NCI-H2171 treated with DMSO at 0.1 percent for 48 hours (cell line): ENCODE measurements at places on chromosomes 16 and 17.

- no peak for DNase-seq
Measured at GRCh38 chr16:30566531-30566930, 5.0 kb downstream of the ZNF688 start.

GRCh38 chr17:75828076-75828400 lies 16.2 kb downstream of the UNC13D start:
- DNase-seq = peak; percentile 69

DNA sequence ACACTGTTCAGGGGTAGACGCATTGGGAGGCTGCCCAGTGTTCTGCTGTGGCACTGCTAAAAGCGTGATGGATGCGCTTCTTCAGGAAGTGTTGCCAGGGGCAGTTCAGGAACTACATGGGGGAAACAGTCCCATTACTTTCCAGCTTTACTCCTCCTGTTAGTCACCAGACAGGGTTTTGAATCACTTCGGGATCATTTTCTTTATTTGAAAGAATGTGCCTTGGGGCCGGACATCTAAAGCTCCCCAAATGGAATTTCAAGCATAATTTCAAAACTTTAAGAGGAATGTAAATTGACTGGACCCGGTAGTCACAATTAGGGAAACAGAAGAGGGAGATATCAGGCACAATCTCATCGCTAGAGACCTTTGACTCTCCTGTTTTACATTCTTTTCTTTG lies 1.3 kb upstream of the KRTAP2-1 start:
- no peak for DNase-seq

DNA sequence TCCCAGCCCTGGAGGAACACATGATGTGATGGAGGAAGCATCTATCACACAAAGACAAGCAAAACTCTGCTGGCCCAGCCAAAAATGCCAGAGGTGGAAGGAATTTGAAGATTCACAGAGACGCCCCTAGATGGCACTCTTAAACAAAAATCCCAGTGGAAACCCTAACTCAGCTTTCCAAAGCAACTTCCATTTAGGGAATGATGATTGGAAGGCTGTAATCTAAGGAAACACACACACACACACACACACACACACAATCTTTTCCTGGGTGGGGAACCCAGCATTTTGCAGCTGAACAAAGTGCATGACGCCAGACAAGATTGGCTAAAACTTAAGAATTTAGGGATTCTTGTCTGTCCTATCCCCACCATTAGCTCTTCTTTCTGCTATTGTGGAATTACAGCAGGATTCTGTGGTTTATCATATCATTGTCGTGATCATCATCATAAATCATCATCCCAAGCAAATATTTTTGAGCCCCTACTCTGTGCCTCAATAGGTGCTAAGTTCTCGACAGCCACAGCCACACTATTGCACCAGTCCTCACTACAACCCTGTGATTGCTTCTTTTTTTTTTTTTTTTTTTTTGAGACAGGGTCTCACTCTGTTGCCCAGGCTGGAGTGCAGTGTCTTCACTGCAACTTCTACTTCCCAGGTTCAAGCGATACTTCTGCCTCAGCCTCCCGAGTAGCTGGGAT lies 1.6 kb upstream of the LDAF1 start:
- DNase-seq = peak; percentile 60

DNA sequence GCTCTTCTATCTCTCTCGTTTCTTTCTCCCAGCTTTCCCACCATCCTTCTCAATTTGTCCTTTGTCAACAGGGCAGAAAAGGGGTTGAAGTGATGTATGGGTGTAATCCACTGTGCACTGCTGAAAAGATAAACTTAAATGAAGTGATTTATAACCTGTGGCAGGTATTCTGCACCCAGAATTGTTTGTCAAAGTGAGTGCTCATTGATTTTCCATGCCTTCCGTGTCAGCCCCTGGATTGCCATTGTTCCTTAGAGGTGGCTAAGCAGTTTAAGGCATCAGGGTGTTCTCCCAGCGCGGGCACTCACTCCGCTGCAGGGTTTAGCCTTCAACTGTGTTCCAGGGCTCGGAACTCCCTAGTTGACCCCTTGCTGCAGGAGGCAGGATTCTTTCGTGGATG lies 82.9 kb downstream of the PITPNC1 start:
- no peak for DNase-seq

DNA sequence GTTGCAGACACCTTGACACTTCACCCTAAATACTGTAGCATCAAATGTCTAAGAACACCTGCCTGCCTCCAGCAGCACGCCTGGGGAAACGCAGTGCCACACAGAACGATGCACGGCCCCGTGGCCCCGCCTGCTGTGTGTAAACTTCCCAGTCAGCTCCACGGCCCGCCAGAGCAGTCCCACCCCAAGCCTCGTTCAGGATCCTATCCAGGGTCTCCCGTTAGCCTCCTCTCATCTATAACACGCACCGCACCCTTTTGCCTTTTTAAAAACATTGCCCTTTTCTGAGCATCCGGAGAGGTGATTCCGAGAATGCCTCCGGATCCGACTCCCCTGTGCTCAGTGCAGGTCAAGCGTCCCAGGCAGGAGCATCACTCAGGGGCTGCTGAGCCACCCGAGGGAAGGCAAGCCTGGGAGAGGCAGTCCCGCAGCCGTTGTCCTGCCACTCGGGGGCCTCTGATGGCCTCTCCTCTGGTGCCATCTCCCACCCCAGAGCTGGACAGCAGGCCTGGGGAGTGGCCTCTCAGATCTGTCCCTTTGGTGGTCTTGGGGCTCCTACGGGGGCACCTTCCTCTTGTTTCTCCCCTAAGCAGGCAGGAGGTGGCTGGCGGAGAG lies 37.9 kb upstream of the SLC38A10 start:
- peak; percentile 58 for DNase-seq

DNA sequence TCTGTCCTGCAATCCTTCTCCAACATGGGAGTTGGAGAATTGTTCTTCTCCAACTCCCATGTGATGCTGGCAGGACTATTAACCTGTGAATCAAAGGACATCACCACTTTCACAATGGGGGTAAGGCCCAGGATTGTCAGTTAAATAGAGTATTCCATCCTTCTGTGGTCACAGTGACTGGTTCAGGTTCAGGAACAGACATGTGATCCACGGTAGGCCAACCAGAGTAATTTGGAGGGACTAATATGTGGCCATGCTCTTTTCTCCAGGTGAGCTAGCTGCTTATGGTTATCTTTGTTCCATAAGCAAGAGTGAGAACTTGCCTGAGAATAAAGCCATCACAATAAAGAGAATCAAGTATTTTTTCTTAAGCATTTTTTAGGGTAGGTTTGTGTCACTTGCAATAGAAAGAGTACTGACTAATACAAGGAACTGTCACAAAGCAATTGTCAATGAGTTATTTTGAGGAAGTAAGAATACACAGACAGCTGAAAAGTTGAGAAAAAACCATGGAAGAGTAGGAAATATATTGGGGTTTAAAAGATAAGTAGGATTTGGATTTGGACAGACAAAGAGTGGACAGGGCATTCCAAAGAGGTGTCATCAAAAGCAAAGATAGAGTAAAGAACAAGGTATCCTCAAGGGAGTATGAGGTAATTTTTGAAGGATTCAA lies 63.4 kb downstream of the BRIP1 start:
- DNase-seq = no peak

GRCh38 chr16:87678618-87679017 lies 76.3 kb downstream of the JPH3 start:
- no peak for DNase-seq

DNA sequence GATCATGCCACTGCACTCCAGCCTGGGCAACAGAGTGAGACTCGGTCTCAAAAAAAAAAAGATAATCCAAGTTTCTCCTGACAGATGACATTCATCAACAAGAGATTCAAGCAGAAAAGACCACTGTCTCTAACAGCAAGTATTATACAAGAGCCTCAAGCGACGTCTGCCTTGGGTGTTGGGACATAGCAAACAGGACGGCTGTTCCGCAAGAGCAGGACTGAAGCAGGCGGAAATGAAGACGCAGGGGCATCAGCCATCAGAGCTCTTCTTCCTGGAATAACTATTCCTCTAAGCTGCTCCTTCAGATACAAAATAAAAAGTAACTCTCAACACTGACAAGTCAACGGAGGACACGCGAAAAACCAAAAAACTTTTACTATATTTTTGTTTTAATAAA lies 54.0 kb downstream of the ANKRD11 start:
- DNase-seq = no peak

- peak; percentile 94 for DNase-seq
Measured at GRCh38 chr16:85234310-85235204, 122.3 kb upstream of the CIBAR2 start.

DNA sequence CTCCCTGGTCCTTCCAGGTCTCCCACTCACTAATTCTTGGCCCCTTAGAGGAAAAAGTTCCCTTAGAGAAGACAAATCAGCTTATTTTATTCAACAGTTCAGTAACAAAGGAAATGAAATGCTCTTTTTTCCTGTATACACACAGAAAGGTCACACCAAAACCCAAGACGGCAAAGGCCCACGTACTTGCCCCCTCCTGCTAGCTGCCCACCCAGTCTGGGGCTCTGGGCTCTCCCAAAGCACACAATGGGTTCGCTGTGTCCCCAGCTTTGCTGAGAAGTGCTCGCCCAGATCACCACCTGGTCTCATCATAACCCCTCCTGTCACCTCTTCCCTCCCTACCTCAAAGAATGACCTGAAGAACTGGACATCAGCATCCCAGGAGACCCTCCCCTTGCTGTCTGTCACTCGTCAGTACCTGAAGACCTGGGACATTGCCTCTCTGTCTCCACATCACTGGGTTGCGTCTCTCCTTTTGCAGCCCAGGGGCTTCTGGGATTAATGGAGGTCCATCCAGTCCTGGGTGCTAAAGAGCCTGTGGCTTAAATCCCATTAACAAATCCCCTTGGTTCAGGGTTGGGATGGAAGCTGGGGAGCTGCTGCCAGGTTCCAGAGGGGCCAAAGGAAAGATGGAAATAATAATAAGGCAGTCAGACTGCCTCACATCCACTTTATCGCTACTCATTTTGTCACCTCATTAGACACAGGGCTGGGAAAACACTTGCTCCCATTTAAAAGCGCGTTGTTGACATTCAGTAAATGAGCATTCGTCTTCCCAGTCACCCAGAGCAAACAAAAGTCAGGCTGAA lies 3.3 kb downstream of the SLC6A4 start:
- no peak for DNase-seq

DNA sequence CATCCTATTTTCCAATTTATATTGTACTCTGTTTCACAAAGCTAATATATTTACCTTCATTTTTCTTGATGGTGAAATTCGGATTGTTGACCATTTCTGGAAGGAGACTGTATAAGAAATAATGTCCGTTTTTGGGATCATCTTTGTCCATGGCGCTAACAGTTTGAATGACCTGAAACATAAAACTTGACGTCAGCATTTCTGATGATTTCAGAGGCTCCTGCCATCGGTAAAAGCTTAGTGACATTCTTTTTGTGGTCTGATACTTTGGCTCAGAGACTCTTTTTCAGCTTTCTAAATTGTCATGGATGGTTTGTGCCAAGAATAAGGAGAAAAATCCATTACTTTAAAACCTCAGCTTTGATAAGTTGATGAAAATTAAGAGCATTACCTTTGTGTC lies 322.5 kb downstream of the CDH8 start:
- DNase-seq = no peak

DNA sequence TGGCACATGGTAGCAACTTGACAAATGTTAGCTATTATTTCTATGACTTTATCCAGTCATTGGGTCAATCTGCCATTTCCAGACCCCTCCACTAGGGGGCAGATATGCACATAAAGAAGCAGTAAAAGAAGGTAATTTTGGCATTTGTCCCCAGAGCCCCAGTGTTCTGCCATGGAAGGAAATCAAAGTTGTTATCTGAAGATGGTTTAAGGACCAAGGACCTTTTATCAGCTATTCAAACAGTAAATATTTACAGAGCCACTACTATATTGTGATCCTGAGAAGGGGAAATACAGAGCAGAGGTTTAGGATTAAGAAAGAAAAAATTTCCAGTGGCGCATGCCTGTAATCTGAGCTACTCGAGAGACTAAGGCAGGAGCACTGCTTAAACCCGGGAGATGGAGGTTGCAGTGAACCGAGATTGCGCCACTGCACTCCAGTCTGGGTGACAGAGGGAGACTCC lies 20.0 kb downstream of the TRAF4 start:
- peak; percentile 69 for DNase-seq

DNA sequence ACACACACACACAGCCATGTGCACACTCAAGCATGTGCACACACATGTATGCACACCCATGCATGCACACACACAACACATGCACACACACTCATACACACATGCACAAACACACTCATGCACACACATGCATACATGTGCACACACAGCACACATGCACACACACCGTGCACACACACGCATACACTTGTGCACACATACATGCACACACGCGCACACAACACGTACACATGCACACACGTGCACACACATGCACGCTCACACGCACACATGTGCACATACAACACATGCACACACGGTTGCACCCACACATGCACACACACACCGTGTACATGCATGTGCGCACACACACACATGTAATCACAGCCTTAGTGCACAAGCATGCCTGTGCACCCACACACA lies 230.4 kb upstream of the GSE1 start:
- DNase-seq = no peak

GRCh38 chr16:12976496-12976895 lies 75.1 kb downstream of the SHISA9 start:
- no peak for DNase-seq

GRCh38 chr17:65064452-65065019 lies 8.0 kb upstream of the GNA13 start:
- DNase-seq = peak; percentile 21

DNA sequence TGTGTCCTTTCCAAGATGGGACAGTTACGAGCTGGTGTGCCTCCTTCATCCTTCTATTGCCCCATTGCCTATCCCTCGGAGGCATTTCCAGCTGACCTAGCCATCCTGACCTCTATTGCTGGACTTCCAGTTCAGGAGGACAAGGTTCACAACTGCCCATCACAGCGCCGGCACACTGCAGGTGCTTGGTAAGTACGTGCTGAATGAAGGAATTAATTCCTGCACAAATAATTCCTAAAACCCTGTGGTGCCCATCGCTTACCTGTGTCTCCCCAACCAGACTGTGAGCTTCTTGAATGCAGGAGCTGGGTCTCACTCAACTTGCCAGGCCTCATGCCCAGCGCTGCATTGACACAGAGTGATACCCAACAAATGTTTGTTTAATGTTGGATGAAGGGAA lies 13.0 kb downstream of the ALOX15B start:
- no peak for DNase-seq

DNA sequence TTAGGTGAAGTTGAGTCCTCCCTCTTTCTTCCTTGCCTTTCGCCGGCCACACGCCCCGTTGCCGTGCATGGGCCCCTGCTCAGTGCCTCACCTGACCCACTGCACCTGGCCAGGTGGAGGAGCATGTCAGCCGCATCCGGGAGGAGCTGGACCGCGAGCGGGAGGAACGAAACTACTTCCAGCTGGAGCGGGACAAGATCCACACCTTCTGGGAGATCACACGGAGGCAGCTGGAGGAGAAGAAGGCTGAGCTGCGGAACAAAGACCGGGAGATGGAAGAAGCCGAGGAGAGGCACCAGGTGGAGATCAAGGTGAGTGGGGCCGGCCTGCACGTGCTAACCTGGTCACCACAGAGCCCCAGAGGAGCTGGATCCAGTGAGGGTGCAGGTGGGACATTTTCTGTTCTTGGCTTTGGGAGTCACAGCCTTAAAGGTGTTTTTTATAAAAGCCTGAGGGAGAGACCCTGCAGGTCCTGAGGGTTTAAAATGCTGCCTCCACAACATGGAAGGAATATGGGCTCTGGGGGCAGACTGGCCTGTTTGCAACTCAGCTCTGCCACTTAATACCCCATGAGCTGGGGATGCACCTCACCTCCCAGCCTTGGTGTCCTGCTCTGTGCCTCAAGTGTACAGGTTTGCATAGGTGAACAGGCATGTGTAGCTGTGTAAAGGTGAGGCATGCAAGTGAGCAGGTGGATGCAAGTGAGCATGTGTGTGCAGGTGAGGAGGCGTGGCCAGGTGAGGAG lies 12.1 kb upstream of the DBNDD1 start:
- no peak for DNase-seq

GRCh38 chr17:12310811-12311210 lies 290.1 kb downstream of the MAP2K4 start:
- no peak for DNase-seq
